ENCODE measurements at places on chromosomes 3 and 15. TPM values are rescaled to one million over a fixed set of nuclear protein-coding genes. Genes with fewer than 3 reads are reported as not detected.

GRCh38 chr3:38165722-38166387 is 518 bp downstream of the OXSR1 start:
- no peak for DNase-seq

- DNase-seq: no peak
Observed at GRCh38 chr3:161310649-161311423, 60.5 kb downstream of the SPTSSB start.

The ANKUB1 gene
- total RNA-seq: not detected

GRCh38 chr3:184133840-184134745 is 1.1 kb upstream of the EIF2B5 start:
- DNase-seq: peak; percentile 92

The ANKRD28 gene
- 70.9 TPM for total RNA-seq

The ARL6 gene
- total RNA-seq: 4.0 TPM

The ACP3 gene
- 2.5 TPM for total RNA-seq

DNA sequence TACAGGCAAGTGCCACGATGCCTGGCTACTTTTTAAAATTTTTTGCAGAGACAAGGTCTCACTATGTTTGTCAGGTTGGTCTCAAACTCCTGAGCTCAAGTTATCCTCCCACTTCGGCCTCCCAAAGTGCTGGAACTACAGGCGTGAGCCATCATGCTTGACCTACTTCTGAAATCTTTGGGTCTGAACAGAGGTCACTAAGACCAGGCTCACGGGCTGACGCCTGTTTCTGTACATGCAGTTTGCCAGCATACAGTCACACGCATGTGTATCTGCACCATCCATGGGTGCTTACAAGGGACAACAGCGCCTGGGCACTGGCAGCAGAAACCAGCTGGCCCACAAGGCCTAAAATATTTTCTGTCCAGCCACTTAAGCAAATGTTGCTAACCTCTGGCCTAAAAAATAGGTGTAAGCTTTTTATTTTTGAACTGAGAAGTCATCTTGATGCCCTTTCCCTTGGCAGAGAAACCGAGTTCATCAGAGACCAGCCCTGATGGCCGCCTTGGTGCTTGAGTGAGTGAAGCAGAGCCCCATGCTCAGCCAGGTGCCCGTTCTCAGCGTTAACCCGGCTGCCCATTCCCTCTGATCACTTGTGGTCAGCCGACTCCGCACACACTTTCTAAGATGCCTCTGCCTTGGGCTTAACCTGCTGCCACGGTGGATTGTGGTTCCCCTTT is 425.2 kb downstream of the OCA2 start:
- no peak for DNase-seq

DNA sequence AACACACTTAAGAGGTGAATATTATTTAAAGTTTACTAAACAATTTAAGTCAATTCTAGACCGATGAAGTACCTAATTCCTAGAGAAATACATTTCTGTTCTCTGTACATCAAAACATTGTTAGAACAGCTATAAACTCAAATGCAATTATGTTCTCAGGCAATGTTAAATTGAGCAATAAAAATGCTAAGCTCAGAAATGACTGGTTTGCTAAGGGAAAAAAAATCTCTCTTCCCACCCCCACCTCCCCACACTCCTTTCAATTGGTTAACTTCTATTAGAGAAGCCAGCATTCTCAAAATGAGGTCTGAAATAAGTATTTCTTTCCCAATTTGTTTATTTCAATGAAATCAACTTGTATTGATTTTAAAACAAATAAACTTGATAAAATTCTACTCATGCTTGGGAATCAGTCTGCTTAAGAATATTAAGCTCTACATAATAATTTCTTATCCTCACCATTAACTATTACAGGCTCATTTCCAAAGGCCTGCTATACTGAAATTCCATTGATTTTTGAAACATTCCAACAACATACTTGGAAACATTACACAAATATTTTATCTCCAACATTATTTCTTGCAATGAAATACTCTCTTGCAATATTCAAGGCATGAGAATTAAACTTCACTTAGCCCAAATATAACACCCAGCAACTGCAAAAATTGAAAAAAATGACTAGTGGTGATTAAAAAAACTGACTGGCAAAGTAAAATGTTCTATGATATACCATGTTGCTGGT is 22.6 kb downstream of the TSPAN3 start:
- no peak for DNase-seq

- no peak for DNase-seq
Observed at GRCh38 chr15:56774356-56774755, 41.0 kb upstream of the ZNF280D start.

DNA sequence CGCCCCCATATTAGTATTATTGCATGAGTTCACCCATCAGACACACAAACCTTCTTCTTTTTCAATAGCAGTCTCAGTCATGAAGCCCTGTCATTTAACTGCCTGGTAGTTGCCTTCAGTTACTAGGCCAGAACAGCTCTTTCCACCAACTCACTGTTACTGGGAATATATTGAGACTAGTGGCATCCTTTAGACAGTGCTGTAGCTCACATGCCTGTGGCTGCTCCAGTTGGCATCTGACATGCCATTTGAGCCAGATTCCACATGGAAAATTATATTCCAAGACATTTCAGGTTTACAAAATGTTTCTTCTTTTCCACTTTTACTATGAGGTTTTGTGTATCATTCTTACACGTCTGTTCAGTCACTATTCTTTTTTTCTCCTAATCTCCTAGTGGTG is 146.1 kb downstream of the GHSR start:
- DNase-seq: no peak

The STRIT1 gene
- not detected for total RNA-seq

GRCh38 chr15:22950256-22950990 is 29.7 kb downstream of the CYFIP1 start:
- no peak for DNase-seq

DNA sequence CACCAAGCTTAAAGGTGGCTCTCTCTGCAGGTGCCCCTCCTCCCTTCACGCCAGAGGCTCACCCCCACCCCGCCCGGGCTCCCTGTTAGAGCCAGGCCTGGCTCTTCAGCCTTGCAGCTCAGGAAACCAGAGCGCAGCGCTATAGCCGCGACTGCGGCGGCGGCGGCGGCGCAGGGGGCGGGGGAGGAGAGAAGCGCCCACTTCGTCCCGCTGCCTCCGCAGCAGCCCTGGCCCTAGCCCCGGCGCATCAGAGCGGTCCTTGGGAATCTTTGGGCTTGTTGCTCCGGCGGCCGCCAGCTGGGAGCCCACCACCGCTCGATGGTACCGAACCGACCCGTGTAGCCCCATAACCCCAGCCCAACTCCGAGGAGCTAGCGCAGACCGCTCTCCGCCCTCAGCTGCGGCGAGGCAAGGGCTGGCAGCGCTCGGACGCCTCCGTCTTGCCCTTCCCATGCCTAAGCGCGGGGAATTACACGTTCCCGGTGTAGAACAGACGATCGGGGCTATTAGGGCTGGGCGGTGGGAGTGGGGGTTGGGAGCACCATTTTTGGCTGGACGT is 1.2 kb downstream of the RASGRF1 start:
- peak; percentile 62 for DNase-seq

GRCh38 chr3:194121891-194122631 is 13.9 kb upstream of the HES1 start:
- DNase-seq: no peak
